Effector memory CD4-positive, alpha-beta T cell (primary cell): ENCODE measurements at places on chromosomes 16 and 17.

DNA sequence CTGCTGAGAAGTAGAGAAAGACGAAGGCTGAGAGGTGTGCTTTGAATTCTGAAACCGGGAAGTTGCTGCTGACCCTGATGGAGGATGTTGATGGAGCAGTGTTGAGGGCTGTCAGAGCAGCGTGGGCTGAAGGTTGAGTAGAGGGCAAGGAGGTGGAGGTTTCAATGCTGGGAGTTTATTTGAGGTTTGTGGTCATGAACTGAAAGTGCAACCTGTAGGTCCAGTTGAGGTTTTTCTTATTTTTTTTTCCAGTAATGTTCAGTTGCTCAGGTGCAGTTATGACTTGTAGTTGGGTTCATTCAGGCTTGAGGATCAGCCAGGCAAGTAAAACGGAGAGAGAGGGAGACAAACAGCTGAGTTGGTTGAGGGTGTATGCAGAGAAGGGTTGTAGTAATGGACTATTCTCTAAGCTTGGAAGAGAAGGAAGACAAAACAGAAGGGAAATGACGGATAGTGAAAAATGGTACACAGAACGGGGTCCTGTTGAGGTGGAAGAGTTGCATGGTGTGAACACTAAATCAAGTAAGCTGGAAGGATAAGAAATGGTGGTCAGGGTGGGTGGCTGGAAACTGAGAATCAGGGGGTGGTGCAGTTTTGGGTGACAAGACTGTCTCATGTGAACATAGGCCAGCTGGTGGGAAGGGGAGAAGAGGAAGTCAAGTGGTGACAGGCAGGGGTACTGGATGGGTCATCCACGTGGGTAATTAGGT lies 8.7 kb upstream of the UBE2G1 start:
- no peak for DNase-seq

GRCh38 chr17:61376931-61377838 lies 22.5 kb upstream of the TBX2 start:
- DNase-seq: no peak

GRCh38 chr16:23838485-23839142 lies 2.8 kb downstream of the PRKCB start:
- no peak for DNase-seq

DNA sequence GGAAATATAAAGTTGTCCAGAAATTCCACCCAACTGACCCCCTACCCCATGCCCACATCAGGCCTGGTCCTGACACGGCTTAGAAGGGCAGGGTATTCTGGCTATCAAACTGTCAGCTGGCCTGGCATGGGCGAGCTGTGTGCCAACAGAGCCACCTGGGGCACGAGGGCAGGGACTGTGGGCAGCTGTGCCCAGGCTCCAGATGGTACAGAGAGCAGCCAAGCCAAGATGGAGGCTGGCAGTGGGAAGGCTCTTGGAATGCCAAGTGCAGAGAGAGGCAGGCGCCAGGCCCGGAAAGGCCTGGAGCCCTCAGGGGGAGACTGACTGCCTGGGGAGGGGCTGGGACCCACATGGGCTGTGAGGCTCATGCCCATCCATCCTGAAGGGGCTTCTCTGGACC lies 24.3 kb upstream of the PHF12 start:
- DNase-seq: no peak

GRCh38 chr17:76791053-76791980 lies 53.4 kb downstream of the MFSD11 start:
- peak; percentile 8 for DNase-seq

- DNase-seq: no peak
Observed at GRCh38 chr16:69036399-69037091, 68.9 kb upstream of the HAS3 start.

- no peak for DNase-seq
Observed at GRCh38 chr17:81741049-81741593, 29.0 kb downstream of the SLC25A10 start.

- no peak for DNase-seq
Observed at GRCh38 chr17:29451121-29451742, 61.1 kb downstream of the TAOK1 start.

- no peak for DNase-seq
Observed at GRCh38 chr17:1143573-1143972, 36.2 kb downstream of the ABR start.

- no peak for DNase-seq
Observed at GRCh38 chr16:87135246-87136030, 181.8 kb downstream of the C16orf95 start.

DNA sequence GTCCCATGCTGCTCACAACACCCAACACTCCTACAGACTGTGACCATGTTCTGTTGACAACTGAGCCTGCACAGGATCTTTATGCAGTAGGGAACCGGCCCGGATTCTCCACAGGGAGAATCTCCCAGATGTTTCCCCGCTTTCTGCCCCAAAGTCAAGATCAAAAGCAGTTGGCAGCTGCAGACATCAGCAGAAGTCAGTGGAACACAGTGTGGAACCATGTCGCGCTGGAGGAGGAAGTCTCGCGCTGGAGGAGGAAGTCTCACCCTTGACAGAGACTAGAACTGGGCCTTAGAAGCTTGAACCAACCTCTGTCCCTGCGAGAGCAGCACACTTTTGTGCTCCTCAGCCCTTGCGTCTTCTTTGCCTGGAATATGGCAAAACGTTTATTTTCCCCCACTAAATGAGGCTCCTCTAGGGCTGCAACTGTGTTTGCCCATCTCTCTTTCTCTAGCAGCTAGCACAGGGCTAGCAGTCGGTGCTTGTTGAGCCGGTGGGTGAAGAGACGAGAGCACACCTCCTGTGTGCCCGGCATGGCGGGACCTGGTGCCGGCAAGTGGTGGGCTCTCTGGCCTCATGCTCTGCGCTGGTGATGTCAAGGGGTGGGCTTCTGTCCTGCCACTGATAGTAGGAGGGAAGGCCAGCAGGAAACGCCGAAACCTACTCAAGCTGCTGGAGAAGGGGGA lies 2.1 kb upstream of the MRC2 start:
- DNase-seq: no peak

DNA sequence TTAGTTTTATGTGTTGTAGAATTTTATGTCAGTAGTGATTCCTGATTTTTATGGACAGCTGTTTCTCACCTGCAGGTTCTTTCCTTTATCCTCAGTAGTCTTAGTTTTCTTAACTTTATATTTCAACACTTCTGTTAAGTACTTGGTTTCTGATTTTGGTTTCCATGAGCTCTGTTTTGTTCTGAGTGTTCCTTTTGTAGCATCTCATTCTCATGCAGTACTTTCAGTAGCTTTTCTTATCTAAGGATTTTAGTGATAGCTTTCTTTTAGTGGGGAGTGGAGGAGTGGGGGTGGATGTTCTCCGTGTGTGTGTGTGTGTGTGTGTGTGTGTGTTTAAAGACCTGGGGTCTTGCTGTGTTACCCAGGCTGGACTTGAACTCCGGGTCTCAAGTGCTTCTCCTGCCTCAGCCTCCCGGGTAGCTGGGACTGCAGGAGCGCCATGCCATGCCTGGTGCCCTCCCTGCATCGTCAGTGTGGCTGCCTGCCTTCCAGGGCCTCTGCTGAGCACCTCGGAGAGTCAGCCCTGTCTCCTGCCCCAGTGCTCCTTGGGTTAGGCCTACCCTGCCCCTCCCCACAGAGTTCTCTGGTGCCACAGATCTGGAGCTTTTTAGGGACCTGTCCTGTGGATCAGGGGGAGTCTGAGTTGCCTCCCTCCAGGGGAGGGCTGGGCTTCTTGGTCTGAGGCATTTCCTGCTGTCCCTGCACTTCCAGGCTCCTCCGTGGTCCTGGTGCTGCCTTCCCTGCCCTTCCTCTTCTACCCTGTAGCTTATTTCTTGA lies 4.3 kb upstream of the ZNF750 start:
- DNase-seq: no peak

DNA sequence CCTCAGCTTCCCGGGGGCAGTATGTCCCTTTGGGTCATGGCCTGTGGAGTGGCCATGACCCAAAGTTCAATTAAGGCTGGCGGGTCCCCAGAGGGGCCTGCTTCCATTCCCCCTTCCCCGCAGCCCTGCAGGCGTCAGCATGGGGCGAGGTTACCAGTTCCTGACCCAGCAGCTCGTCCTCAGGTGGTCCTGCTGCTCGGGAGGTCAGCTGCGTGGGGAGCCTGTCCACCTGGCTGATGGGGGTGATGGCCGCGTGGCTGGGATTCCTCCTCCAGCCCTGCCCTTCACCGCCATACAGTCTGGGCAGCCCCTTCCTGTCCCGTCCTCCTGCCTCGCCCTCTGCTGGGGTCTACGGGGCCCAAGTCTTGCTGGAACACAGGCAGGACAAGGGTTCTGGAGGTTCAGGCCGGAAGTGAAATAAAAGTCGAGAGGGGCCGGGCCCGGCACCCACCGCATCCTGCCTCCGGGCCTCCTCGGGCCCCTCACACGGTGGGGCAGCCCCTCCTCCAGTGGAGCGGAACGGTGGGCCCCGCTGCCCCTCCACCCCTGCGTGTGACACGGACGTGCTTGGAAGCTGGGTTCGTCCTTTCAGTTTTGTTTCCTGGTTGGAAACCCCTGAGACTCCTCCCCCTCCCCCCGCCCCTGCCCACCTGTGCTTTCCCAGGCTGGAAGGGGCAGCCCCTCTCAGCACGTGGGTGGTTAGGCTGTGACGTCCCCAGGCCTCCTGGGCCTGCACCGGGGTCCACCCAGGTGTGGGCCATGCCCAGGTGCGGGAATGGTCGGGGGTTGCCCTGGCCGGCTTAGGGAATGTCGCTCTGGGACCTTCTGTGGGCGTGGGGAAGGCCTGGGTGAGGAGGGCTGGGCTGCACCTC lies 6.8 kb downstream of the UBALD2 start:
- peak; percentile 57 for DNase-seq

- no peak for DNase-seq
Observed at GRCh38 chr17:39553341-39553945, 54.3 kb downstream of the NEUROD2 start.

GRCh38 chr16:30934827-30935557 lies 11.6 kb downstream of the FBXL19 start:
- DNase-seq: no peak

DNA sequence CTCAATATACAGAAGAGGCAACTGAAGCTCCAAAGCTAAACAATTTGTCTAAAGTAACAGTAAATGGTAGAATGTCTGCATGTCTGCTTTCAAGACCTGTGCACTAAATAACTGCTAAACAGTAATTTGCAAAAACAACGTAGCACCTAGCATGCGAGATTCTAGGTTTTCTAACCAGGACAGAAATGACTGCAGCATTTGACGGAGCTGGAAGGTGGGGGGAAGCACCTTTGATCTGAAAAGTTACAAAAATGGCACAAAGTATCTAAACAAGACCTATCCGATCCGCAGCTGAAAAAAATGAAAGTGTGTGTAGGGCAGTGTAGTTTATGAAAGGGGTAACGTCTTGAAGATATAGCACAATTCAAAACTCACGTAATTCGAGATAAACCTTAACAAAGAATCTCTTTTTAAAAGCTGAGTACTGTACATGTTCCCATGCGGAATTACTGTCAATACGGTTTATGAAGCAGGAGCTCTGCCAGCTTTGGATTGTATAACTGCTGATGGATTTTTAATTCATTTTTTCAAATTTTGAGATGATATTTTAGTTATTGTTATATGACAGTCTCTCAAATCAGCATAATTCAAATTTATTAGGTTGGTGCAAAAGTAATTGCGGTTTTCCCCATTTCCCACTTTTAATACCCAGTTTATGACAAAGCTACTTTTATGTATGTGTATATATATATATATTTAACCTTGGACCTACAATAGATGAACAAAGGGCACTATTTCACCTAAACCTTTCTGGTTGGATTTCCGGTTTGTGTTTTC lies 1.2 kb upstream of the WIPI1 start:
- DNase-seq: no peak

- no peak for DNase-seq
Observed at GRCh38 chr16:77680496-77680895, 41.8 kb upstream of the NUDT7 start.

DNA sequence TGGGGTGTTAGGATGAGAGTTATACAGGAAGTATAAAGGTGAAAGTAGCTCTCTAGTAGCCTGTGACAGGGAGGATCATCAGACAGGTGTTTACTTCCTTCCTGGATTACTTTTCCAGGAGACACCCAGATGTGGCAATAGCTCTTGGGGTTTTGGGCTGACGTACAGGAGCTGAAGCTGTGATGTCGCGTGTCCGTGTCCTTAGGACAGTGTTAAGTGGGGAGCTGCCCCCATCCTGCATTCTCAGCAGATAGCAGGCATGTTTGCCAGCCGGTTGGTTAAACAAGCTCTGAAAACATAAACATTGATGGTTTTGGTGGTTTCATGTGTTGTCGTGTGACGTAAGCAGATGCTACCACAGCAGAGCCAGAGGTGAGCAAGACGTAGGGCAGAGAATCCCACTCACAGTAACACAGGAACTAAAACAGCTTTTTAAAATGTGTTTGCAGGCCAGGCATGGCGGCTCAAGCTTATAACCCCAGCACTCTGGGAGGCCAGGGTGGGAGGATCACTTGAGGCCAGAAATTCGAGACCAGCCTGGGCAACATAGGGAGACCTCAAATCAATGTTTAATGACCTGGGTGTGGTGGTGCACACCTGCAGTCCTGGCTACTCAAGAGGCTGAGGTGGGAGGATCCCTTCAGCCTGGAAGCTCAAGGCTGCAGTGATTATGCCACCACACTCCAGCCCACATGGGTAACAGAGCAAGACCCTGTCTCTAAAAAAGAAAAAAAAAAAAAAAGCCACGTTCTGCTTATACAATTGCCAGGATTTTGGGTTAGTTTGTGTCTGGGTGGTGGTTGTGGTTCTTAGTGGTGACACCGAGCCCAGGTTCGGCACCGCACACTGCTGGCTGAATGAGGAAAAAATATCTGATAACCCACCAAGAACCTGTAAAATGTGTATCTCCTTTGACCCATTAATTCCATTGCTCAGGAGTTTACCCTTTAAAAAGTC lies 18.2 kb upstream of the IL17C start:
- peak; percentile 79 for DNase-seq

- DNase-seq: no peak
Observed at GRCh38 chr17:60090417-60090816, 11.7 kb upstream of the HEATR6 start.

GRCh38 chr16:66515596-66516508 lies 34.1 kb downstream of the TK2 start:
- no peak for DNase-seq

- no peak for DNase-seq
Observed at GRCh38 chr16:4316108-4316863, 419 bp downstream of the GLIS2 start.

DNA sequence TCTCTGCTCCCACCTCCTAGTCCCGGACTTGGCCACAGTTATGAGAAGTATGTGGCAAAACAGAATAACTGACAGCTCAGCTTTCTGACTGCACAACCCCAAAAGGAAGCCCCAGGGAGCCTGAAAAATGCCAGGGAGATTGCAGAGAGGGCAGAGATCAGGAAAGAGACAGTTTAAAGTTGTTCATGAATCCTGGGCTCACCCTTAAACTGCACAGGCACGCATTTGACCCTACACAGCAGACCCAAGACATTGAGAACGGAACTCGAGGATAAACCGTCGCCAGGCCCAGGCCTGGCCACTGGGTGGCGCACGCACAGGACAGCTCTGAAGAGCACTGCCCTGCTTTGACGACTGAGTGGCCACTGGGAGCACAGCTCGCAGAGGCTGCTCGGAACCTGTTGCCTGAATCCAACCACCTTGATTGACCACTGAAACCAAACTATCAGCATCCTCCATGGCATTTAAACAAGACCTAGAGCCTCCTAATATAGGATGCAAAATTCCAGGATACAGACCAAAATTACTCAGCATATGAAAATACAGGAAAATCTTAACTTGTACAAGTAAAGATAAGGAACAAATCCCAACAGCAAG lies 114.0 kb downstream of the C16orf95 start:
- no peak for DNase-seq
